ENCODE measurements at places on chromosomes 13 and 19.

GRCh38 chr19:4815426-4816201 is 15.9 kb downstream of the TICAM1 start:
- peak; percentile 59 for DNase-seq

GRCh38 chr19:48615231-48616040 is 560 bp upstream of the FAM83E start:
- DNase-seq: no peak

GRCh38 chr19:39987596-39987995 is 9.3 kb upstream of the ZNF546 start:
- DNase-seq: no peak

DNA sequence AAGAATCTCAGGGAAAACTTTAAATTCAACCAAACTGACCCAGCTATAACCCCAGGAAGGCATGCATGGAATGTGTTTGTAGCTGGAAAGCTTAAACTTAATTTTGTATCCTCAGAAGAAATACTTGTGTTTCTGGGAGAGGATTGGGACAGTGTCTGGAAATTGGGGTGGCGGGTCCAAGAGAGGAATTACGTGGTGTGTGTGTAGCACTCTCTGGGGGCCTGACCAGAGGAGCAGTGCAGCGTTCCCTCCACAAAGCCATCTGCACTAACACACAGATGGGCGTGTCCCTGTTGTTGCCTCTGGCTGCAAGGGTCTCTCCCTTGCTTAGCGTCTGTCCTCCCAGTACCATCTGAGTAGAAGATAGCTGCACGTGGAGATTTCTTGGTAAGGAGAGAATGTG is 6.4 kb downstream of the GARRE1 start:
- DNase-seq: no peak

GRCh38 chr13:34657716-34658115 is 284.4 kb upstream of the NBEA start:
- no peak for DNase-seq

DNA sequence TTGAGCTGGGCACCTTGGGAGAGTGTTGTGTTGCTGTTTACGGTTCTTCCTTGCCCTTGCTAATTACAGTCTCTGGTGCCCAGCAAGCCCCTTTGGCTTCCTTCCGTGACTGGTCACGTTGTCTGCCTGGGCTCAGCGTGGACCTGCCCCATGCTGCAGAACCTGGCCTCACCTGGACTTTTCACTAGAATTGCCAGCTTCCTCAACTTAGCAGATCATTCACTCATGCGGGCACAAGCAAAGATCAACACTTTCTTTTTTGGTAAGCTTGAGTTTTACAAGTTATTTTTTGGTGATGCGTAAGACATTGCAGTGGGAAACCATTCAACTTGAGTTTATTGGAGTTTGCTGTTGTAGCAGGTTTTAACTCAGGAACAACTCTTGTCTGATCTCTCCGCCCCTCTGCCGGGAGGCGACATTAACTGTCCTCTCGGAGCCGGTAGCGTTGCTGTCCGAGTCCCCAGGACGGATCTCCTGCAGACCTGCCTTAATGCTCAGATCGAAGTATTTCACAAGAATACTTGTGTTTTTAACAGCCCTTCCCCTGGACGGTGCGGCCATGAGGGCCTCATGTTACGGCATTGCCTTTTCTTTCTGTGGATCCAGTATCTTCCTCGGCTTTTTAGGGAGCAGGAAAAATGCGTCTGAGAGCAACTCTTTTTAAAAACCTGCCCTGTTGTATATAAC is 15.7 kb upstream of the TEX29 start:
- no peak for DNase-seq

GRCh38 chr13:43285933-43286597 is 262.7 kb downstream of the DNAJC15 start:
- no peak for DNase-seq

- DNase-seq: no peak
These were observed 13.2 kb downstream of the FUZ start for GRCh38 chr19:49799798-49800376.

GRCh38 chr13:20567881-20568528 is 1.0 kb downstream of the IFT88 start:
- no peak for DNase-seq

Data from T-helper 9 cell (primary cell).